ENCODE measurements at places on chromosomes 12 and 14. TPM values are rescaled to one million over a fixed set of nuclear protein-coding genes. Genes with fewer than 3 reads are reported as not detected.

- no peak for ATAC-seq
Measured at GRCh38 chr12:51669996-51670395, 79.0 kb downstream of the SCN8A start.

P2RX2 gene
- total RNA-seq = 2.7 TPM

C14orf180 gene
- total RNA-seq = 0.54 TPM

- no peak for ATAC-seq
Measured at GRCh38 chr14:58191763-58192601, 8.0 kb upstream of the ACTR10 start.

GRCh38 chr12:52254180-52254964 lies 20.1 kb upstream of the KRT86 start:
- no peak for ATAC-seq

All from gastroesophageal sphincter (tissue), 4 donors.